Psoas muscle (tissue), 8 donors: ENCODE measurements at places on chromosomes 16 and 17. TPM values are rescaled to one million over a fixed set of nuclear protein-coding genes. Genes with fewer than 3 reads are reported as not detected.

GRCh38 chr16:78926723-78927210, 673.8 kb downstream of the MAF start:
- no peak for DNase-seq

DNA sequence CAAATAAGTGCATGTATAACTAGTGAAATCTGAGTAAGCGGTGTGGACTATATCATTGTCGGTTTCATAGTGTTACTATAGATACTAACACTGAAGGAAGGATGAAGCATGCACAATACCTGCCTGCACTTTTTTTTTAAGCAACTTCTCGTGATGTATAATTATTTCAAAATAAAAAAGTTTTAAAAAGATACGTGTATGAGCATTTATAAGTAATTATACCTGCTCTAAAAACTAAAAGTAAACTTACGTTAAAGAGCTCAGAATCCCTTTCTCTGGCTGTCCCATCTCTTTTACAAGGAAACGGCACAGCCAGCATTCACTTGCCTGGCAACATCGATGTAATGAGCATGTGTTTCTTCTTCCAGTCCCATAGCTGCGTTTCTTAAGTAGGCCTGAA, 31.3 kb upstream of the ARL6IP1 start:
- DNase-seq = no peak

GRCh38 chr17:81241648-81242420, 2.7 kb downstream of the NDUFAF8 start:
- DNase-seq = peak; percentile 84

The NTN3 gene
- 0.01 TPM for polyA plus RNA-seq

GRCh38 chr17:40485851-40486521, 15.4 kb downstream of the TNS4 start:
- peak; percentile 42 for DNase-seq

GRCh38 chr16:79269211-79269863, 331.2 kb downstream of the MAF start:
- no peak for DNase-seq

The FAM83G gene
- 65.6 TPM for polyA plus RNA-seq

DNA sequence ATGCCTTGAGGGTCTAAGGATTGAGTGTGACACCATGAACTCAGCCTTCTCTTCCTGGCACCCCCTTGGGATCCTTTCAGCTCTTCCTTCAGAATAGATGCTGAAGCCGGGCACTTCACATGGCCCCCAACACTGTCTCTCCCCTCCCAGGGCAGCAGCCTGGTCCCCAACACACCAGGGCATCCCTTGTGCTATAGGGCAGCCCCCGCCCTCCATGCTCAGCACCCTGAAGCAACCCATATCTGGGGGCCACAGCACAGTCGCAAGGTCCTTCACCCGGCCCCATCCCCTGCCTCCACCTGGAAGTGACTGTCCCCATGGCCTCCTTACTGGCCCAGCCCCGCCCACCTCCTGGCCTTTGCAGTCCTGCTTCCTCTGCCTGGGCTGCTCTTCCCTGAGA, 143.1 kb downstream of the C16orf95 start:
- DNase-seq = no peak

- DNase-seq = no peak
Observed at GRCh38 chr16:12544477-12545296, 259.0 kb downstream of the CPPED1 start.
